AG04450 (cell line): ENCODE measurements at places on chromosomes 5 and 9. TPM values are rescaled to one million over a fixed set of nuclear protein-coding genes. Genes with fewer than 3 reads are reported as not detected.

The SLC6A18 gene
- polyA plus RNA-seq = not detected in 2 replicates

GRCh38 chr5:138616508-138616907, 41.3 kb upstream of the HSPA9 start:
- DNase-seq = no peak

The CDX1 gene
- polyA plus RNA-seq = 0.30 and 0.41 TPM in 2 replicates

- DNase-seq = peak; percentile 18
These were observed 31.3 kb upstream of the TAS2R1 start for GRCh38 chr5:9661316-9662015.

DNA sequence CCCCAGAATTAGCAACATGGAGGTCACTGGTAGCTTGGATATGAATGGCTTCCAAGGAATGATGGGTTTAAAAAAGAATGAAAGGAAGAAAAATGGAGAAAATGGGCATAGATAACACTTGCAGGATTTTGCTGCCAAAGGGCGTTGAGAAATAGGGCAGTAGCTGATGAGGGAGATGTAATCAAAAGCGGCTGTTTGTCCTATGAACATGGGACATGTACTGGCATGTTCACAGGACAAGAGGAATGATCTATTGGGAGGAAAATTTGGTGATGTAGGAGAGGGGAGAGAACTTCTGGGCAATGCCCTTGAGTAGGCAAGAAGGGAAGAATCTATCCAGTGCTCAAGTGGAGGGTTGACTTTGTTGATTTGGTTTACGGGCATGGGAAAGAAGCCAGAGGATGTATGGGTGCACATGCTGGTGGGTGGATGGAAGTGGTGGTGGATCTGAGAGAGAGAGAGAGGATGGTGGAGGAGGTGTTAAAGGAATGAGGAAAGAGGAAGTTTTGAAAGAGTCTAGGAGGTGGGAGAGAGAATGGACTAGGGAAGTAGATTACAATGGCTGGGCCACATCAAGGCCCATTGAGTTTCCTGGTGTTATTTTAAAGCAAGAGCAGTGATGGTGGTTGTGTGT, 115.1 kb upstream of the MVB12B start:
- DNase-seq = no peak

- no peak for DNase-seq
These were observed 406.0 kb downstream of the PRELID2 start for GRCh38 chr5:145429170-145429569.

DNA sequence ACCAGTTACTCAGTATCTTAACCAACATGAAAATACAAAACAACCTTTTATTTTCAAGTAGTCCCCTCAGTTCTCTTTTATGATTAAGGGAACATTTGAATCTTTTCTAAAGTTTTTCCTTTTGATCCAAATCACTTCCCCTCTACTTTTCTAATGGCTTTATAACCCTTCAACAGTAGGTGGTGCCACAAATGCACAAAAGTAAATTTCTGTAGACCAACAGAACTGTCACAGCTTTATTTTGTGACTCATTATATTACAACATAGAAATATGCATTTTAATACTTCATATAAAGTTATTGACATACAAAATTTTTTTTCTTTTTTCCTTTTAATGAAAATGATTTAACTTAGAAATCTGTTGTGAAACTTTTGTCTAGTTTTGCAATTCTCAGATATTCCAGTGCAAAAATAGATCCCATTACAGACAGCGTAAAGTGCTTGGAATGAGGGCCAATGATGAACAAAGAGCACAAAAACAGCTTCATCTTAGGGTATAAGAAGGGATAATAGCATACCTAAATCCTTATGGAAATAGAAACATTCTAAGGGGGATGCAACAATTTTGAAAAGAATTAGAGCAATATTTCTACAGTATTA, 17.0 kb downstream of the NIPSNAP3B start:
- DNase-seq = no peak

The ZNF346 gene
- 15.0 and 15.3 TPM in 2 replicates for polyA plus RNA-seq

DNA sequence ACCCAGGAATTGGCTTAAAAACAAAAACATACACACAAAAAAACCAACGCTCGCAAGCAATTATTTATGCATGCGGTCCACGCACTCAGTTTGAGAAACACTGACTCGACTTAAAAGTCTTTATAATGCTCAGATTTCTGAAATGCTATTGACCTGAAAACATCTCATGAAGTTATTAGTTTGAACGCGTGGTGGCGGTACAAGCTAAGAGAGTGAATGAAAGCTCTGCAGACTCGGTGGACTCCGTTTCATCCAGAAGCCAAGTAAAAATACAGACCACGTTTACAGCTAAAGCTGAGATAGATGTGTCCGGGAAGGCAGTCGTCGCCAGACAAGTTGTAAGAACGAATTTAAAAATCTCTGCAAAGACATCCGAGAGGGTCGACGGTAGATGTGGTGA, at the start of gene PCDHB6:
Gene PCDHB6, plus strand, starts transcription at position 246 of the 400 bp plus-strand sequence. CDS start 201 bp downstream, outside the sequence.
- DNase-seq = no peak

DNA sequence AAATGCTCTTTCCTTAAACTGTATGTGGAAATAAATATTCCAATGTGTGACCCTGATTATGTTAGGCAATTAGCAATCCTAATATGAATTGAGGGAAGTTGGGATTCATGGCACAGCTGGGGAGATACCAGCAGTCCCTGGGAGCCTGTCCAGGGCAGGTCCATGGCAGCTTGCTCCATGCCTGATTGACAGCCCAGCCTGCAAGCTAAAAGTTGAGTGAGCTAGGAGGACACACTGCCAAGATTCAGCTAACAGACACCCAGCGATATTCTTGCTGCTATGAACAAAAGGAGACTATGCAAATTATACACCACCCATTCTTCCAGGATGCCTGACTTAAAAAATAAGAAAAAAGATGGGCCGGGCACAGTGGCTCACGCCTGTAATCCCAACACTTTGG, 6.2 kb downstream of the TGFBI start:
- DNase-seq = no peak

The C5orf58 gene
- polyA plus RNA-seq = not detected in 2 replicates

- no peak for DNase-seq
These were observed 63.2 kb downstream of the NRG2 start for GRCh38 chr5:139979943-139980342.

The TSSK1B gene
- polyA plus RNA-seq = 0.10 TPM in 1 of 2 replicates, not detected in the other

GRCh38 chr5:127409246-127409917, 108.1 kb upstream of the PRRC1 start:
- DNase-seq = no peak

The KIF24 gene
- 0.62 and 0.77 TPM in 2 replicates for polyA plus RNA-seq

- DNase-seq = no peak
These were observed 247.1 kb upstream of the CCNG1 start for GRCh38 chr5:163190283-163190682.

The TTC23L gene
- polyA plus RNA-seq = 0.16 and 0.21 TPM in 2 replicates

DNA sequence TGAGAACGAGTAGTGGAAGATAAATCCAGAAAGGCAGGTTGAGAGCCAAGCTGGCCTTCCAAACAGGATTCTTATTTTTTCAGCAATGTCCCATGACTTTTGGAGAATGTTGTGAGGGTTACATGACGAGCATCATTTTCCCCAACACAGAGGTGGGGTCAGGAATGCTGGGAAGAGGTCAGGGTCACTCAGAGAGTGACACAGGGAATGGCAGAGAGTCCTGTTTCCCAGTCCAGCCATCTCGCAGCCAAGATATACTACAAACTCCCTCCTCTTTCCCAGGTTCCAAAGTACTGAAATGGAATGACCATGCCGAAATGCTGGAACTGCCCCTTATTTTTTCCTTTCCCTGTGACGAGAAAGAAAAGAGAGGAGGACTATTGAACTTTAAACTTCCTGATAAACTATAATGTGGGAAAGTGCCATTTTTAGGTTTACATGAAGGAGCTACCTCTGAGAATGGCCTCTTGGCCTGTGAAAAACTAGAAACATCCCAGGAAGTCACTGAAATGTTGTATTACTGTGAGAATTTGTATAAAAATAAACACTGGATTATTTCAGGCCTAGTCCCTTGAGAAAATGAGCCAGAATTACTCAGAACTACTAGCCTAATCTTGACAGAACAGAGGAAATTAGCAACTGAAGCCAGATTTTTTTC, 420.4 kb downstream of the CETN3 start:
- DNase-seq = no peak

GRCh38 chr5:107157809-107158208, 512.9 kb downstream of the EFNA5 start:
- DNase-seq = no peak

The CCDC171 gene
- polyA plus RNA-seq = 0.72 and 0.81 TPM in 2 replicates

The BSPRY gene
- polyA plus RNA-seq = not detected in 2 replicates

The NEURL1B gene
- polyA plus RNA-seq = 1.8 and 2.0 TPM in 2 replicates

- peak; percentile 16 for DNase-seq
These were observed 95.8 kb downstream of the ALDH1A1 start for GRCh38 chr9:72856972-72857623.

DNA sequence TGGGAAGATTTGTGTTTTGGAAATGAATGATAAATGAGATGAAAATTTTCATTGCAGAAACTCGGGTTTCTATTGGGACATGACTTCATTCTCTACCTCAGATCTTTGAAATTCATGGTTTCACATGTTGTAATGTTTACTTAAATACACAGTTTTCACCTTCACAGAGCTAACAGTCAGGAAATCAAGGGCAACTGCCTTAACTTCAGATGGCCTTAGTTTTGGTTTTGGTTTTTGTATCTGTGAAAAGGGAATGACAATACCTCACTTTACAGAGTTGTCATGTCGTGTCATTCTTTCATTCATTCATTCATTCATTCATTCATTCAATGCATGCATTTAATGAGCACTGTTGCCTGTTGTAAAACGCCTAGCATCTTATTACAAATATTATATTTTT, 41.9 kb downstream of the NIM1K start:
- DNase-seq = no peak

GRCh38 chr9:133371261-133371711, 4.6 kb downstream of the SURF4 start:
- no peak for DNase-seq

DNA sequence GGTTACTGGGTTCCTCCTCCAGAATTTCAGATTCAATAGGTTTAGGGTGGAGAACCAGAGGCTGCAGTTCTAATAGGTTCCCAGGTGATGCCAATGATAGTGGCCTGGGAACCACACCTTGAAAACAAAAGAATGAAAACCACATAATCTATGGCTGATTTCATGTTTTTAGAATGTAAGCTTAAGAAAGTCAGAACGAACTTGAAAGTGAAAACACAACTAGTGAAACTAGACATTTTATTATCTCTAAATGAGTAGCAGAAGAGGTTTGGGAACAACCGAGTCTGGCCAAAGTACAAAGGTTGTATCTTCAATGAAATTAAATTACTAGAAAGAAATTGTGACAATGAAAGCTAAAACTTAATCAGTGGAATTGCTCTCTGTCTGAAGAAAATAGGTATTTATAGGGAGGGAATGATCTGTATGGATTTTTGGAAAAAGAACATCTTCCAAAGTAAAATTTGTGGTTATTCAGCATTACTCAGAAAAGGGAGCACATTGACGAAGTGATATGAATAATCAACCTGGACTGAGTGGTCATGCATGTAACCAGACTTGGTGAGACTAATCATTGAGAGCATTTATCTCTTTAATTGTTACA, 24.9 kb upstream of the CEP120 start:
- no peak for DNase-seq

DNA sequence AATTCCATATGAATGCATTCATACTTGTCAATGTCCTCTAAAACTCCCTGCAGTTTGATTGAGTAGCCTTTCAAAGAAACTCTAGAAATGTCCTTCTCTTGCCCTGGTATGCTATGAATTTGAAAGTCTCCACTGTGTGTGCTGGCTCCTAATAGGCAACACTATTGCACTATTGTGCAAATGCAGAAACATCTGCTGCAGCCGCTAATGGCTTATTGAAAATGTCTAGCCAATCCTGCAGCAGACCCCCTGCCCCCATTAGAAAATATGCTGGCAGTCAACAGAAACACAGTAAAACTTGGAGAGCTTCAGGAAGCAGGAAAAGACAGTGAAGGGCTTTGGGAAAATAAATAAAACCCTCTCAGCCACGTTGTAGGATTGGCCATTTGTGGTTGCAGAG, 87.3 kb upstream of the GRAMD2B start:
- DNase-seq = no peak

The IRX2 gene
- polyA plus RNA-seq = not detected in 2 replicates

The GHR gene
- polyA plus RNA-seq = 0.48 and 0.63 TPM in 2 replicates

GRCh38 chr5:31033295-31033694, 160.2 kb upstream of the CDH6 start:
- DNase-seq = no peak

GRCh38 chr9:135152614-135153334, 65.3 kb downstream of the OLFM1 start:
- DNase-seq = no peak

DNA sequence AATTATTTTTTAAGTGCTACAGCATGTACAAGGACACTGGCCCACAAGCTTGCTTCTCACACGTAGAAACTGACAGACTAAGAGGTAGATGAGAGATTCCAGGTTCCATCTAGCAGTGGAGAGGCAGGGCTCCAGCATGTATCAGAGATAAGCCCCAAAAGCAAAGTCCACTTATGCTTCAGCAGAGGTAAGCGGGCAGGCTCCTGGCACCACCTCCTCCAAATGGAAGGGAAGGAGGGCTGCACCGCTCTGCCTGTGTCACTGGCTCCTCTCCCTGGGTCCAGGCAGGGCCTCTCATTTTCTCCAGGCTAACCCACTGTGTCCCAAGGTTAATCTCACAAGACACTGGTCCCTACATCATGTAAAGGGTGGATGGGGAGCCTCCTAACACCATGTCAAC, 15.9 kb downstream of the GRHPR start:
- DNase-seq = no peak

The PCDHGB7 gene
- polyA plus RNA-seq = 16.2 and 17.0 TPM in 2 replicates

- DNase-seq = no peak
These were observed 388.7 kb downstream of the EFNA5 start for GRCh38 chr5:107282061-107282460.

DNA sequence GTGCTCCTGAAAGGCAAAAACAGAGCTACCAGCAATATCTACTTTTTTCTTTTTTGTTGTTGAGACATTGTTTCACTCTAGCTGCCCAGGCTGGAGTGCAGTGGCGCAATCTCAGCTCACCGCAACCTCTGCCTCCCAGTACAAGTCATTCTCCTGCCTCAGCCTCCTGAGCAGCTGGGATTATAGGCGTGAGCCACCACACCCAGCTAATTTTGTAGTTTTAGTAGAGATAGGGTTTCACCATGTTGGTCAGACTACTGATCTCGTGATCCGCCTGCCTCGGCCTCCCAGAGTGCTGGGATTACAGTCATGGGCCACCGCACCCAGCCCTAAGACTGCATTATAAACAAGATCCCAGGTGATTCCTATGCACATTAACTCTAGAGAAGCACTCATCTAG, 17.0 kb downstream of the PLPP1 start:
- DNase-seq = no peak

GRCh38 chr9:86764671-86765343, 182.5 kb downstream of the GAS1 start:
- no peak for DNase-seq
